ENCODE measurements at places on chromosomes 7 and 10. TPM values are rescaled to one million over a fixed set of nuclear protein-coding genes. Genes with fewer than 3 reads are reported as not detected.

PDE1C gene
- total RNA-seq = 2.5 TPM

ECHDC3 gene
- total RNA-seq = 1.3 TPM

POP7 gene
- 28.9 TPM for total RNA-seq

TAS2R39 gene
- total RNA-seq = not detected

VKORC1L1 gene
- 18.0 TPM for total RNA-seq

SLC26A3 gene
- total RNA-seq = 1,687 TPM

OR9A2 gene
- not detected for total RNA-seq

AGR2 gene
- total RNA-seq = 775 TPM

MUC12 gene
- 357 TPM for total RNA-seq

FXYD4 gene
- not detected for total RNA-seq

HOXA3 gene
- 38.1 TPM for total RNA-seq

TUBGCP2 gene
- 58.8 TPM for total RNA-seq

COL26A1 gene
- total RNA-seq = not detected

GRCh38 chr10:103592186-103593021, 98.9 kb downstream of the NEURL1 start:
- no peak for DNase-seq

DNA sequence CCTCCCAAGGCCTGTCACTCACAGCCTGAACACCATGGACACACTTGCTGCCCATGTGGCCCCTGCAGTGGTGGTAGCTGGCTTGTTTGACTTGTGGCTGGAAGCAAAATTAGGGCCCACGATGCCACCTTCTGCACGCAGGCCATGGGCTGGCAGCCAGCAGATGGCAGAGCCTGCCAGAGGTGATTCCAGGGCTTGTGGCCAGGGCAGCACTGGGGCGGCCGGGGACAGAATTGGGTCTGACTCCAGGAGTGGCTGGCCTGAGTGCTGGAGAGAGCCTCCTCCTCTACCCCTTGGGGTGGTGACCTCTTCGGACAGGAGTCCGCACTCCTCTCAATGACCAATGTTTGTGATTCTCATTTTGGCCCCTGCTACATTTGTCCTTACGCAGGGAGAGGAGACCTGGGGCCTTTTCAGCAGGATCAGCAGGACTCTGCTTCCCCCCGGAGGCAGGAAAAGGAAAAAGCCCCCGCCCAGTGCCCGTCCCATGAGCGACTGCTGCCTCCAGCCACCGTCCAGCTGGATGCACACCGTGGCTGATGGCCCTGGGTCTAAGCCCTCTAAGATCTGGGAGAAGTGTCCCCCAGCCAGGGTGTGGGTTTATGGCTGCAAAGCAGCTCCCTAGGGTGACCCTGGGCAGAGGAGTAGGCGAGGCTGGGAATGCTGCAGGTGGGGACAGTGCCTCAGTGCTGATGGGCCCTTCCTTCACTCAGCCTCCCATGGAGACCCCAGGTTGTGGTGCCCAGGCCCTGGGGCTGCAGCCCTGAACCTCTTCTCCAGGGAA, 26.5 kb downstream of the DNAJB12 start:
- peak; percentile 77 for DNase-seq

DNA sequence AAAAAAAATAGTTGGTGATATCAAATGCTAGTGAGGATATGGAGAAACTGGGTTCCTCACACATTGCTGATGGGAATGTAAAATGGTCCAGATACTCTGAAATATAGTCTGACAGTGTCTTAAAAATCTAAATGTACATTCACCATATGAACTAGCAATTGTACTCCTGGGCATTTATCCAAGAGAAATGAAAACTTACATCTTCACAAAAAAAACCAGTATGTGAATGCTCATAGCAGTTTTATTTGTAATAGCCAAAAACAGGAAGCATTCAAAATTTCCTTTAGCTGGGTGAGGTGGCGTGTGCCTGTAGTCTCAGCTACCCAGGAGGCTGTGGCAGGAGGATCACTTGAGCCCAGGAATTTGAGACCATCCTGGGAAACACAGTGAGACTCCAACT, 2.1 kb upstream of the SSC4D start:
- DNase-seq = no peak

GRCh38 chr10:12969951-12970350, 31.6 kb downstream of the CCDC3 start:
- DNase-seq = no peak

DNA sequence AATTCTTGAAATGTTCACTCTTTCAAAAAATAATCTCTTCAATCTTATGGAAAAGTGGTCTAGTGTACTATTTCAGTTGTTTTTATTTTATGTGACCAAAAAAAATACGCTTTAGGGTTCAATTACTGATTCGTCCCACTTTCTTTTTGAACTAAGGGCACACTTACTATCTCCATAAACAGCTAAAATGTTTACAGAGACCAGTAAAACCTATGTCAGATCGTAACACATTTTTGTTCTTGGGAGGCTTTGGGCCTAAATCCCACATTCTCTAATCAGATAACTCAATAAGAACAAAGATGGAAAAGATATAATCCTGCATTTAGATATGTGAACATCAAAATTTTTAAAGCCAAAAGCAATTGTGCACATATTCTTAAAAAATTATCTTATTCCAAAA, 29.8 kb upstream of the EPC1 start:
- no peak for DNase-seq

- DNase-seq = no peak
These were observed 19.1 kb downstream of the TMEM176B start for GRCh38 chr7:150781103-150781502.

GRCh38 chr10:132143162-132143561, 43.6 kb upstream of the DPYSL4 start:
- DNase-seq = peak; percentile 8

DNA sequence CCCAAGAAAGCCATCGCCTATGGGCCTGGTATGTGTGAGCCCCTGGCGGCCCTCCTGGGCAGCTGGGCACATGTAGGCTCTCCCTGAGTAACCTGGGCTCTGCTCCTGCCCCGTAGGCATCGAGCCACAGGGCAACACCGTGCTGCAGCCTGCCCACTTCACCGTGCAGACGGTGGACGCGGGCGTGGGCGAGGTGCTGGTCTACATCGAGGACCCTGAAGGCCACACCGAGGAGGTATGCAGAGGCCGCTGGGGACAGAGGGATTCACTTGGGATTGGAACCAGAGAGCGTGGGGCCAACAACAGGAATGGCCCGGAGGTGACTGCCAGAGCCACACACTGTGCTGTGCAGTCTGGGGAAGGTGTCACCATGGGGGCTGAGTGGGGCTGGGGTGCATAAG, 7.3 kb downstream of the FLNC start:
- DNase-seq = no peak

- no peak for DNase-seq
These were observed 123.6 kb downstream of the CLEC2L start for GRCh38 chr7:139647085-139647484.

GRCh38 chr7:40714363-40715052, 579.7 kb downstream of the SUGCT start:
- DNase-seq = no peak

GRCh38 chr10:89838044-89838615, 136.7 kb downstream of the KIF20B start:
- DNase-seq = no peak

- no peak for DNase-seq
These were observed 35.8 kb upstream of the COBL start for GRCh38 chr7:51352174-51353100.

- DNase-seq = no peak
These were observed 189.8 kb downstream of the CTNNA3 start for GRCh38 chr10:67506083-67506756.

DNA sequence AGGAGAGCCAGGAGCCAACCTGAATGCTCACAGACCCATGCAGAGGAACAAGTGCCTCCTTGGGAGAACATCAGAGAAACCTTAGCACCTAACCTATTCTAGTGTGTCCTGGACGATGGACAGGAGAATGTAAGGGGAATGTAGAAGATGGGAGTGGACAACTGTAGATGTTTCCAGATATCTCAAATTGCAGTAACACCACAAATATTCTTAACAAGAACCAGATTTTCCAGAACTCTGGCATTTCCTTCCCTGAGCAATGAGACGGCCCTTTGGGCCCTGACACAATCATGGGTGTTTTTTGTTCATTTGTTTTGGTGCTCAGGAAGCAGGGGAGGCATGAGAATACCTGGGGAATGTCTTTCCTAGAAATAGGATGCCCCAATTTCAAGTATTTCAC, 196.1 kb upstream of the PRSS1 start:
- no peak for DNase-seq

GRCh38 chr10:113168584-113168983, 218.5 kb downstream of the TCF7L2 start:
- DNase-seq = no peak

DNA sequence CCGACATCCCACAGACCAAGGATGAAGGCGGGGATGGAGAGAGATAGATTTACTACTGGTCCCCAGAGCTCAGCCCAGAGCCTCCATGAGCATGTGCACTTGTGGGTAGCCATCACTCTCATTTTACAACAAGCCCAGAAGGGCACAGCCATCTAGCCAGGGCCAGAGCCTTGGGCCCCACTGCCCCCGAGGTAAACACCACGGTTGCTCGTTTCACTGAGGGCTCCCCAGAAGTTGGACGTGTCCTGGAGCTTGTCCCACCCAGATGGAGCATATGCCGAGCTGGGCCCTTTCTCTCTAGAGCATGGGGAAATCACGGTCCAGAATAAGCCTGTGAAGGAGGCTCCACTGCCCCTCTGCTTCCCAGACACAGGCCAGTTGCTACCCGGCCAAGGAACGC, 9.0 kb upstream of the TMEM120A start:
- DNase-seq = no peak

- DNase-seq = no peak
These were observed 89.8 kb downstream of the CAMK1D start for GRCh38 chr10:12438919-12439692.

GRCh38 chr10:115118346-115118745, 25.2 kb downstream of the ATRNL1 start:
- no peak for DNase-seq

DNA sequence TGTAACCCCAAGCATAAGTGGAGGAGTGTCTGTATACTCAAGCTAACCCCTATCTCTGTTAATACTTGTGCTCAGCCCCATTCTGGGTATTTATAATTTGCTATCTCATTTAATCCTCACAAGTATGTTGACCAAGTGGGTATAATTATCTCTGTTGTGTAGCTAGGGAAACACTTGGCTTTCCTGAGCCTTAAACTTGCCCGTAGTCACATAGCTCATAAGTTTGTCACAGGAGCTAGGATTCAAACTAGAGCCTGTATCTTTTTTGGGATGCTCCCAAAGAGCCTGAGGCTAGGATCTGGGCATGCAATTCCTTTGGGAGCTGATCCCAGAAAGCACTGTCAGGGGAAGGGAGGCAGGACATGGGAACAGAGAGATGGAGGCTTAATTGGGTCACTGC, 377.4 kb downstream of the GALNT17 start:
- no peak for DNase-seq

DNA sequence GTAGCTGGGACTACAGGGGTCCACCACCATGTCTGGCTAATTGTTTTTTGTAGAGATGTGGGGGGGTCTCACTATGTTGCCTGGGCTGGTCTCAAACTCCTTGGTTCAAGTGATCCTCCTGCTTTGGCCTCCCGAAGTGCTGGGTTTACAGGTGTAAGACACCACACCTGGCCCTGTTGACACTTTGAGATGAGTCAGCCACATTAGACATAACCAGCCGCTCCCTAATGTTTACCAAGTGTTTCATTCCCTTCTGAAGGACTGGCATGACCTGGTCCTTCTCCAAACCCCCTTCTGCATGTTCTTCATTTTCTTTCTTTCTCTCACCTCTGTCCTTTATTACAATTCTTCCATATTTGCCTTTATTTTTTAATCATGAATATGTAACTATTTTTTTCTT, 67.8 kb downstream of the TAF3 start:
- no peak for DNase-seq

DNA sequence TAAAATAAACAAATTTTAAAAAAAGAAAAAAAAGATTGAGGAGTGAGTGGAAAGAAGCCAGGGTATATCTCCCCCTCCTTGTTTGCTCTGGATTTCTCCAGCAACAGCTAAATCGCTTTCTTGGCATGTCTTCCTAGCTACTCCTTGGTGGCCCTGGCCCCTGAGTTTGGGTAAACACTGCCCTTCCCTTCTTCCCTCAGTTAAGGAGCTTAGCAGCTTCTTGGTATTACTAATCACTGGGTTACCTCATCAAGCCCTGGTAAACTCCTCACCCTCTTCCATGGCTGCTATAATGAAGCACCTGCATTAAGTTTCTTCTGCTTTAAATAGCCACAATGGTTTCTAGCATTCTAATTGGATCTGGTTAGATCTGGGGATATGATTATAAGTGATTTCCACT, 269.8 kb downstream of the FZD1 start:
- DNase-seq = no peak

DNA sequence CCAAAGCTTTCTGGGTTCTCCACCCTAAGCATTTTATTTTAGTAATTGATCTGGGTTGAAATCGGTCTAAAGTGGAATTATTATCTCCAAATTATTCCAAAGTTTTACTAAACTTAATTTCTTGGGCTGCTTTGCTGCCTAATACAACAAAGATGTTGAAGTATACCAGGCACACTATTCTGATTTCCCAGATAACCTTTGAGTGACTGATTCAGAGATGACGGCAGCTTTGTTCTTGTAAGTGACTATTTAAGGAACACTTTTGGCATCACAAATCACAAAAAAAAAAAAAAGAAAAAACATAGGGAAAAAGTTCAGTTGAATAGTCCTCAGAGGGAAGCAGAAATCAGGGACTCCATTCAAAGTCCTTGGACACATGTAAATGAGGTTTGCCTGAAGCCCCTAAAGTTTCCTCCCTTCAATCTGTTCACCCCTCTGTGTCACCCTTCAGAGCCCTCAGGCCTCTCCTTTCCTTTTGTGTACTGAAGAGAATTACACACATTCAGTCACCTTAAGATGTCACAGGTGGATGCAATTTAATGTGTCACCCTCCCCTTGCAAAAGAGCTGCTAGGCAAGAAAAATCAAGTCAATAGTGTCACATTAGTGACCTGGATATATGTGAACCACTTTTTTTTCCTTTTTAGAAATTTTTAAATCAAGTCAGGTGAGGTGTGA, 81.5 kb downstream of the RTKN2 start:
- no peak for DNase-seq

DNA sequence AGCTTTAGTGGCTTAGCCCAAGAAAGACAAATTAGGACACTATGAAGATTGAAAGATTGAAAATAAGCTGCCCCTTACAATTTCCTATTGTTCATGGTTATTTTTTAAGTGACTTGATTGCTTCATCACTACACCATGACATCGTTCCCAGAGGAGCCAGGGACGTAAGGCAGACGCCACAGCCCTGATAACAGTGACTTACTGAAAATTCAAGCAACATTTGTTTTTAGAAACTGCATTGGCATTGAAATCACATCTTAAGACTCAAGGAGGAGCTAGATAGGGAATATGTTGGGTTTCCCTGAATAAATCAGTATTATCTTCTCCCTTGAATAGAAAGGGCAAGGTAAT, 38.7 kb upstream of the ANK3 start:
- no peak for DNase-seq
